Fibroblast of villous mesenchyme (primary cell): ENCODE measurements at places on chromosomes 1 and 21. TPM values are rescaled to one million over a fixed set of nuclear protein-coding genes. Genes with fewer than 3 reads are reported as not detected.

DNA sequence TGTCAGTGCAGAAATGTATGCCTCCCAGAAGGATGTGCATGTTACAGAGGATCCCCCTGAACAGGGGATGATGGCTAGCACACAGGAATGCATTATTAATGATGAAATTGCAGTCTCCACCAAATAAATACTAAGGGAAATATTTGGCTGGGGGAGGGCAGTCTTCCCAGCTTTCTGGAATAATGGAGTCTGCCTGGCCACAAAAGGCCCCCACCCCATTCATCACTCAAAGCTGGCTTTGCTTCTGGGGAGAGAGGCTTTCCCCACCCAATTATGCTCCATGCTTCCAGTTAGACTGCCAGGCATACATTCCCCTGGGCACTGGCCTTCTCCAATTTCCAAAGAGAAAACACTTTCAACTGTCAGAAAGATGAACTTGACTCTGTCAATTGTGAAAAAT is 302.7 kb downstream of the SIPA1L2 start:
- no peak for DNase-seq

DNA sequence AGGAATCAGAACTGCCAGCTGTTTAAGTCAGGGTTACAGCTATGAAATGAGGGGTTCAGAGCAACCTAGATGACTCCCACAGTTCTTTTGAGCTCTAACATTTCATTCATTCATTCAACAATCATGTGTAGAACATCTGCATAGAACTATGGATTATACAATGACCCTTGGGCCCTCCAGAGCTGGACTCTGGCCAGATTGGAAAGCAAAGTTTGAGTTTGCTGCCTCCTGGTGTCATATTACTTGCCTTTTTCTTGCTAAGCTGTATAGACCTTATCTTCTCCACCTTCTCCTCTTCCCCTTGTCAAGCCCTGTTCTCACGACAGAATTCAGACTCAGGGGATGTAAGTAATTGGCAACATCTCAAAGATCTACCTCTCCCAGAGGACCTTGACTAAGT is 4.0 kb downstream of the CASQ2 start:
- peak; percentile 65 for DNase-seq

DNA sequence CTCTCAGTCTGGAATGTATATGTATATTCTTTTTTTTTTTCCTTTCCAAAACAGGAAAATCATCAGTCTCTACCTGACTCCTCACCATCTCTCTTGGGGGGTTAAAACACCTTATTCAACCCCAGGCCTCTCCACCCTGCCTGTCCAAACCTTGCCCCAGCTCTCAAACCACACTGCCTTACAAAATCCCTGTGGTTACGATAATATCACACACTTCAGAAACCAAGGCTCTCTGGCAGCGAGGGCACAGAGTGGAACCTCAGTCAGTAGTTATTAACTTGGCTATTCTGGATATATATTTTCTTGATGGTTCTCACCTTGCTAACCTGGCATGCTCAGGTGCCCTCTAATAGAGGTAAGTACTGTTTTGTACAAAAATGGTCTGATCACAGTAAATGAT is 24.7 kb downstream of the KIAA0040 start:
- no peak for DNase-seq

DNA sequence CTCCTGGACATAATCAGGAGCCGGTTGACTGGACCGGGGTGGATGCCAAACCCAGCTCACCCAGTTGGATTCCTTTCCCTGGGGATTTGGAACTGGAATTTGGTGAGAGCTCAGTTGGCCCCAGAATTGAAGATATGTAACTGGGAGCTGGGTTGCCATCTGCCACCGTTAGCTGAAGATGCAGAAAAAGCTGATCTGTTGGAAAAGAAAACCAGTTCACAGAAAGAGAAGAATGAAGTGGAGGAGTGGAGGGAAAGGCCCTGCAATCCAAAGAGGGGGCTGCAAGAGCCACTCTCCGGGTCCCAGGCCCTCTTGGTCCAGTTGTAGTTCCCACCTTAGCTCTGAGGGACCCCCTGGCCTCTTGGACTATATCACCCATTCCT is 16.0 kb downstream of the TEX35 start:
- DNase-seq: no peak

DNA sequence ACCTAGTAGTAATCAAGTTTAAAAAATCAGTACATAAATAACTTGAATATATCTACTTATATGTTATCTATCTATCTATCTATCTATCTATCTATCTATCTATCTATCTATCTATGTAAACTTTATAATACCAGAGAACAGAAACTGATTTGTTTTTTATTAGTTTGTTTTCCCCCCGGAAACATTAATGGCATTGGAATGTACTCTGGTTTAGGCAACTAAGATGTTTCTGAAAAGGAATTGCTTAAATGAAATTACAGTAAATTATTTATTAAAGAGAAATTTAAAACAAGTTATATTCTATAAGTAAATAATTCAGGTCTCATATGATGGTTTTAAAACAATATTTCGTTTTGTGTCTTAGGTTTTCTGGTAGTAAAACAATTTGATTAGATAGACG is 681.0 kb upstream of the ADAMTS5 start:
- DNase-seq: peak; percentile 20

- DNase-seq: no peak
These were observed 15.2 kb downstream of the GALNT2 start for GRCh38 chr1:230082211-230082610.

DNA sequence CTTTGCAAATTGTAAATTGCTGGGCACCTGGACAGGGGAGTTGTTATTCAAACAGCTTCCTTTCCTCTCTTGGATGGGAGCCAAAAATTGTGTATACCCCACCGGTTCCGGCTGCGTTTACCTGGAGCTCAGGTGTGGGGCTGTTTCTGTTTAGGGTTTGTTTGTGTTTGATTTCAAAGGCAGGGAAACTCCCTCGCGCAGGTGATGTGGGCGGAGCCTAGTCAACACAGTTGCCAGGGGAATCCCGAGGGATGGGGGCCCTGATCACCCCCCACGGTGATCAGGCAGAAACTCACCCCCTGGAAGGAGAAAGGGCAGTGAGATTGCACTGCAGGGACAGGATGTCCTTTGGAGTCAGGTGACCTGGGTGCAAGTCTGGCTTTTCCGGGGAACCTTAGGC is 28.3 kb downstream of the CDCP2 start:
- DNase-seq: no peak

DNA sequence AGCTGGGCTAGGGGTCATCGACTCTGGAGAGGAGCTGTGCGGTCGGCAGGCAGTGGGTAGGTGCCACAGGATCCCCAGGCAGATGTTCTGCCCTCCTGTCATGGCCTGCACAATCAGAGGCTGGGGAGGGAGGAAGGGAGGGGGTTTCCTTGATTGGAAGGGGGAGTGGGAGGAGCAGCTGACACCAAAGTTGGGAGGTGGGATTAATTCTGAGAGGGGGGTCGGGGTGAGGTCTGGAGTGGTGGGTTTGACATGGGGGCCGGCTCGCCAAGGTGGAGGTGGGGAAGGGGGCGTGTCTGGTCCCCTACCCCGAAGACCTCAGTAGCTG is 651 bp upstream of the HPCA start:
- no peak for DNase-seq

GRCh38 chr1:101465941-101466340 is 229.1 kb downstream of the S1PR1 start:
- no peak for DNase-seq

DNA sequence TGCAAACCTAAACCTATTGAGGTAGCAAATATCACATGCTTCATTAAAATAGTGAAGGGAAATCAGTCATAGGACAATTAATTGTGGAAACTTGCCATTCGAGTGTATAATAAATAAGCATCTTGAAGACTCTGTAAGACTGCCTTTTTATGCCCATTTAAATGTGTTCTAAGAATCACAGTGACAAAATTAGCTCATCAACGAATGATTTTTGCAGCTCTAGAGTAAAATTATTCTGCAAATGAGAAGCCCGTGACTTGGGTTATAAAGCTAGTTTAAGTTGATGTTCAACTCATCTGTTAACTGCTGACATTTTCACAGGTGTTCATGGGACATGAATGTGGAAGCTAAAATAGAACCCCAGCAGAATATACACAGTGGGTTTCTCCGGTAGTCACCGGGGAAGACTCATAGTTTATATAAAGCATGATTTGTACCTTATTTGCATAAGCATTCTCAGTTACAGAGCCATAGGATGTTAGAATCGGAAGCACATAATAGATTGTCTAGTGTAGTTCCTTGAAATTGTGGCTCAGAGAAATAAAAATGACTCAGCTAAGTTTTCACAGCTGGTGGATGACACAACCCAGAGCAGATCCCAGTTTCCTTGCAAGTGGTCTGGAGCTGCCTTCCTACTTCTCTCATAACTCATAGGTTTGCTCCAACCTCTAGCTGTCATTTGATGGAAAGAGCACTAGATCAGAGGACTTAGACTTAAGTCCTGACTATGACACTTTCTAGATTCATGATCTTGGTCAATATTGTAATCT is 107.3 kb downstream of the UCHL5 start:
- peak; percentile 84 for DNase-seq

DNA sequence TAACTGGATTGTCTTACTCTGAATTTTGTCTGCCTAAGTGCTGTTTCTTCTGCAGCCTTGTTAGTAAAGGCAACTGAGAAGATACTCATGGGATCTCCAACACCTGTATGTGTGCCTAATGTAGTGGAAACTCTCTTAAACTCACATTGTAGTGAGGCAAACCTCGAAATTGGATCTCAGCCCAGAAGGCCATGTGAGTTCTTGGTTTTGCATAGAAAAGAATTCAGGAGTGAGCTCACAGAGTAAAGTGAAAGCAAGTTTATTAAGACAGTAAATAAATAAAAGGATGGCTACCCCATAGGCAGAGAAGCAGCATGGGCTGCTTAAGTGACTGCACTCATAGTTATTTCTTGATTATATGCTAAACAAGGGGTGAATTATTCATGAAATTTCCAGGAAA is 1344.7 kb downstream of the NCAM2 start:
- no peak for DNase-seq

- DNase-seq: peak; percentile 93
These were observed 41.0 kb downstream of the DEGS1 start for GRCh38 chr1:224223819-224224714.

GRCh38 chr1:32540605-32541004 is 1.4 kb downstream of the ZBTB8A start:
- no peak for DNase-seq

GRCh38 chr1:155260276-155260675 is 1.9 kb downstream of the SCAMP3 start:
- DNase-seq: no peak

GRCh38 chr1:165631342-165632151 is 513 bp downstream of the MGST3 start:
- peak; percentile 91 for DNase-seq

DNA sequence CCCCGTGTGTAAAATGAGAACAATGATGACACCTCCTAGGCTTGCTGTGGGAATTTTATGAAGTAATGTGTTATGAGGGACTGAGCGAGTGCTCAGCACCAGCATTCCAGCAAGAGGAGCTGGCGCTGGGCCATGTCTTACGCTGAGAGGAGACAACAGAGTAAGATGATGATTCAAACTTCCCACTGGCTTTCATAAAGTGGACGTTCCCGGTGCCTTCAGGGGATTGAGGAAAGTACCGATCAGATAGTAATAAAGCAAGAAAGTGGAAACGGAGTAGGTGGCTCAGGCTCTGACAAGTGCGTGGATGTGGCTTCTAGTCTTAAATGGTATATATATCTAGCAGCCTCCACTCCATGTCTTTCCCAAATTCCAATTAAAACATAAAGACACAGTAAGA is 23.8 kb downstream of the EPHA10 start:
- peak; percentile 25 for DNase-seq

GRCh38 chr1:228180959-228181644 is 15.5 kb downstream of the IBA57 start:
- no peak for DNase-seq

- DNase-seq: no peak
These were observed 41.2 kb upstream of the ADARB1 start for GRCh38 chr21:45032977-45033710.

DNA sequence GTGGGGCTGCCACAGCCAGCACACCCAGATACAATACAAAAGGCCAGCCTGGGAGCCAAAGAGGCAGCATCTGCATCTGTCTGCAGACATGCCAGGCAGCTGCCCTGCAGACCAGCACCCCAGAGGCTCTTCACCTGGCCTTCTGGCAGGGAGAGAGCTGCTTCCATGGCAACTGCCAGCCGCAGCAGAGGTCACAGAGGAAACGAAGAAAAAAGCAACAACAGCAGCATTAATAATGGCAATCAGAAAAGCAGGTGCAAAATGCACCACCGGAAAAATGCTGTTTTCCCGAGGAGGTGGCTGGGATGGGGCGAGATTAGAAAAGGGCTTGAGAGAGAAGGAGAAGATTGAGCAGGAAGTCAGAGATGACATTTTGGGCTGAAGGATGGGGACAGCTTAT is 309.5 kb downstream of the PCP4 start:
- no peak for DNase-seq

GRCh38 chr1:200861937-200862647 is 10.7 kb upstream of the GPR25 start:
- DNase-seq: no peak

- no peak for DNase-seq
These were observed 421 bp downstream of the PSRC1 start for GRCh38 chr1:109282497-109282951.

DNA sequence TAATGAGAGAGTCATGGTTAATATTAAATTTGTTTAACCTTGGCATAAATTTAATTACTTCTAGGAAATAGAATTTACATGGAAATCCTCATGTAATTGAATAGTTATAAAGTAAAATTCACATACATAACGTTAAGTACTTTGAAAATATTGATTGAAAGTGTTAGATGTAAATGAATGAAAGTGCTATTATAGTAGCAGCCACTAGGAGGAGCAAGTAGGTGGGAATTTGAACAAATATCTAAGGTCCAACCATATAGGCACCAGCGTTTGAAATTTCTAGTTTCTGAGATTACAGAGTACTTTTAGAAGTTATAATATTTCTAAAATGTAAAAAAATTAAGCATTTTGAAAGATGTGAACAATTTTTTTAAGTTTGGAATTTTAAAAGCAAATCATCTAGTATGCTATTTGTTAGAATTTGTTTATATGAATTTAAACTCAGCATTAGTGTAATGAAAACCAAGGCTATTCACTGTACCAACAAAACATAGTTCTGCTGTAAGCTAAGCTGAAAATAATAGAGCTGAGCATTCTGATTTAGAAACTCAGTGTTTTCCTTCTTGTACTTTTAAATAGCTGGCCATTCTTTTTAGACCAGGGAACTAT is 3.3 kb downstream of the B3GALT2 start:
- peak; percentile 66 for DNase-seq

DNA sequence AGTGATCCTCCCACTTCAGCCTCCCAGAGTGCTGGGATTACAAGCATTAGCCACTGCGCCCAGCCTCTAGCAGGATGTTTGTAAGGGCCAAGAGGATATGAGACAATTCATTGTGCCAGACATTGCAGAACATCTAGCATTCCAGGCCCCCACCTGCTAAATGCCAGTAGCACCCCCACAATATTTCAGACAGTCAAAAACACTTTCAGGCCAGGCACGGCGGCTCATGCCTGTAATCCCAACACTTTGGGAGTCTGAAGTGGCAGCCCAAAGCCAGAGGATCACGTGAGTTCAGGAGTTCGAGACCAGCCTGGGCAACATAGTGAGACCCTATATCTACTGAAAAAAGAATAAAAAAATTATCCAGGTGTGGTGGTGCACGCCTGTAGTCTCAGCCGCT is 12.9 kb downstream of the PPIE start:
- no peak for DNase-seq

Gene TRAF5
- total RNA-seq: 27.6 and 28.7 TPM in 2 replicates

Gene FAM72A
- total RNA-seq: 2.3 and 3.5 TPM in 2 replicates

Gene DLGAP3
- under 0.01 TPM in 2 replicates for total RNA-seq

Gene SAMSN1
- total RNA-seq: 0.86 TPM in 1 of 2 replicates, not detected in the other

Gene MAN1C1
- 3.9 and 5.2 TPM in 2 replicates for total RNA-seq

Gene SNX7
- 51.2 and 52.7 TPM in 2 replicates for total RNA-seq

Gene ITLN2
- not detected in 2 replicates for total RNA-seq

Gene SPATA1
- 0.43 and 0.97 TPM in 2 replicates for total RNA-seq

Gene CFAP74
- total RNA-seq: not detected in 2 replicates

Gene HES3
- not detected in 2 replicates for total RNA-seq

Gene LORICRIN
- not detected in 2 replicates for total RNA-seq

Gene DSTYK
- 15.5 and 22.0 TPM in 2 replicates for total RNA-seq
